ENCODE measurements at places on chromosomes 16 and 17.

GRCh38 chr17:66654106-66654740 is 180.7 kb upstream of the CACNG5 start:
- DNase-seq: no peak

- DNase-seq: no peak
These were observed 114.7 kb downstream of the ANKRD11 start for GRCh38 chr16:89375686-89376085.

DNA sequence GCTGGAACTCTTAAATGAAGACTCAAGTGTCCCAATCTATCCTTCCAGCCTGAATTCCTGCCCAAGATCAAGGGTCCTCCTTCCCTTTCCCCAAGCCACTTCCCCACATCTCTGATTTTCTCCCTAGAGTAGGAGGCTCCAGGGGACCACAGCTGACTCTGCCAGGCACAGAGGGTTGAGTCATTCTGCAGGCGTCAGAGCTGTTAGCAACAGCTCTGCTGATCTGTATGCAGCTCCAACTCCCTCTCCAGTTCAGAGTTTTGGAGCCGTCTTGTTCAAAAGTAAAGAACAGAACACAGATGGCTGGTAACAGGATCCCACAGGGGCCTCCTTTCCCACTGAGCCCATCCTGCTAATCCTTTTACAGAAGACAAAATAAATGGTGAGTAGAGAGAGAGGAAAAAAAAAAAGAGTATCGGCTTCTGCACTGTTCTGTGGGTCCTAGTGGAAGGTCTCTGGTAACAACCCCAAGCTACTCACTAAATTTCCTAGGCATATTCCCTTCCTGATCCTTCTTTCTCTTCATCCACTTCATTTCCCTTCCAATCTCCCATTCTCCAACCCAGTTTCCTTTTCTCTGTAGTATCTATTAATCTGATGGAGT is 13.4 kb upstream of the TAOK1 start:
- no peak for DNase-seq

DNA sequence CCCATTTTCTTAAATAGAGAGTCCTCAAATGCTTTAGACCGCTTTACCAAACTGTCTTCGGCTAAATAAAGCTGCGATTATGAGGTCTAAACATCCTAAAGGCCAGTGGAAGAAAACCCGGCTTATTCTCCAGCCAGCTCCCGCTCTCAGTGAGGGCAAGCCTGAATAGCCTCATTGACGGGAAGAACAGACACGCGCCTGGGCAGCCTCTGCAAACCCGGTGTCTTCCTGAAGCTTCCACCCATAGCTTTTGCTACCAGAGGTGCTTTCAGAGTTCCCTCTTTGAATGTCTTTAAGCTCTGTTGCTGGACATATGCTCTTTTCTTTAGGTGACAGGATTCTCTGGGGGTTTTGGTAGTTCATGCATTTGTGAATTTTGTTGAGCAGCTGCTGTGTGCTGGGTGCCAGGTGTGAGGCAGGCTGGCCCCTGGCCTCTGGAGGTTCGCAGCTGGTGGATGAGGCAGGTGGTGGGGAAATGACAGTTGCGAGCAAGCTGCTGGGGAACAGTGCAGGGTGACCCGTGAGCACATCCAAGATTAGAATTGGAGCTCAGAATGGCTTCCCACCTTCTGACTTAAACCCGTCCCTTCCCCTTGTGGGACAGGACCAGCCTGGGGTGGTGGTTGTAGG is 44.7 kb downstream of the CRISPLD2 start:
- DNase-seq: no peak

- DNase-seq: no peak
These were observed 313.1 kb downstream of the MAF start for GRCh38 chr16:79287424-79287917.

DNA sequence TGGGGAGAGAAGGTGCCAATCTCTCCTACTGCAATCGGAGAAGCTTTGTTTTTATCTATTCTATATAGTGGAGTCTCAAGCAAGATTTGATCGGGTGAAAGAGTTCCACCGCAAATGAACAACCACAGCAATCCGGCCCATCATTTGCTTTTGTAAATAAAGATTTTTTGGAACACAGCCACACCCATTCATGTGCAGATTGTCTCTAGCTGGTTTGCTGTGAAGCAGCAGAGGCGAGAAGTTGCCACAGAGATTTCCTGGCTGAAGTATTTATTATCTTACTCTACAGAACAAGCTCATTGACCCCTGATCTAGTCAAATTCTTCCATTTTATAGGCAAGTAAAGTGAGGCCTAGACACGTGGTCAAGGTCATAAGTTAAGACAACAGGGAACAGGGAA is 195.5 kb upstream of the TNRC6C start:
- no peak for DNase-seq

GRCh38 chr17:50460831-50461526 is 7.7 kb downstream of the CHAD start:
- DNase-seq: no peak

DNA sequence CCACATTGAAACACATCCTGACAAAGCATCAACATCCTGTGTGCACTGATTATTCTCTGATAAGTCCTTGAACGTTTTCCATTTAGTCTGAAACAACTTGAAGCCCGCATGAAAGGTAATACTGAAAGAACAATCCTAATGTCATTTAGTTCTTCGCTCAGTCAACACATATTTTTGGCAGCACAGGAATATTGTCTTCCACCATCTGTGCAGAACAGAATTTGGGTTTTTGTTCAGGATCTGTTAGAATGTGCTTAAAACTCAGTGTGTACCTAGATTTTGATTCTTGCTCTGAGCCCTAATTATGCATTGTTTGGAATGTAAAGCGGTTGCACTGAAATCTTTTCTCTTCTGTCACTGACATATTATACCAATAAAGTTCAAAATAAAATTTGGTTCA is 1036.6 kb downstream of the CDH11 start:
- no peak for DNase-seq

DNA sequence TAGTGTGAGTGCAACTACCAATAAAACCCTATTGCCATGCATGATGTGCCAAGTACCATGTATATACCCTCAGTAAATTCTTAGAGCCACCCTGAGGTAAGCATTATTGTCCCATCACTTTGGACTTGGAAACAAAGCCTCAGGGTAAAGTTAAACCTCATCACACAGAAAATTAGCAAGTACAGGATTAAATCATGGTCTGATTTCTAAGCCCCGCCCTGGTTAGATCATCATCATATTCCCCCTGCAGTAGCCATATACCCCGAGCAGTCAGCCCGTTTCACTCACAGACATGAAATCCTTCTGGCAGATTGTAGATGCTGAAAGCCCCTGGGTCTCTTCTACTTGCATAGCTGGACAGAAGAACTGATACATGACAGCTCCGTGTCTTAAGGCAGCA is 4.8 kb downstream of the ZP2 start:
- DNase-seq: no peak

DNA sequence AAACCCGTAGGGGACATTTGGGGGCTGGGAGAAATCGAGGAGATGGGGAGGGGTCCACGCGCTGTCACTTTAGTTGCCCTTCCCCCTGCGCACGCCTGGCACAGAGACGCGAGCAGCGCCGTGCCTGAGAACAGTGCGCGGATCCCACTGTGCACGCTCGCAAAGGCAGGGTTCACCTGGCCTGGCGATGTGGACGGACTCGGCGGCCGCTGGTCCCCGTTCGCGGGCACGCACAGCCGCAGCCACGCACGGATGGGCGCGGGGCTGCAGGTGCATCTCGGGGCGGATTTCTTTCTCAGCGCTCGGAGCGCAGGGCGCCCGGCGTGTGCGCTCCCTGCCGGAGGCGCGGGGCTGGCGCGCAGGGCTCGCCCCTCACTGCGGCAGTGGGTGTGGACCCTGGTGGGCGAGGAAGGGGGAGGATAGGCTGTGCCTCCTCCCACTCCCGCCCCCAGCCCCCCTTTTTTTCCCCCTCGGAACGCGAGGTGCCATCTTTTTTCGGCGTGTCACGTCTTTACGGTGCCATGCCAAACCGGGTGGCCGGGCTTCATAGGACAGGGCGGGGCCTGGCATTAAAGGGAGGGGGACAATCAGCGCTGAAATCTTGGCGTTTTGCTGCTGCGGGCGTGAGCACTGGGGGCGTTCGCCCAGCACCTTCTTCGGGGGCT is 1.1 kb downstream of the MAPT start:
- peak; percentile 22 for DNase-seq

DNA sequence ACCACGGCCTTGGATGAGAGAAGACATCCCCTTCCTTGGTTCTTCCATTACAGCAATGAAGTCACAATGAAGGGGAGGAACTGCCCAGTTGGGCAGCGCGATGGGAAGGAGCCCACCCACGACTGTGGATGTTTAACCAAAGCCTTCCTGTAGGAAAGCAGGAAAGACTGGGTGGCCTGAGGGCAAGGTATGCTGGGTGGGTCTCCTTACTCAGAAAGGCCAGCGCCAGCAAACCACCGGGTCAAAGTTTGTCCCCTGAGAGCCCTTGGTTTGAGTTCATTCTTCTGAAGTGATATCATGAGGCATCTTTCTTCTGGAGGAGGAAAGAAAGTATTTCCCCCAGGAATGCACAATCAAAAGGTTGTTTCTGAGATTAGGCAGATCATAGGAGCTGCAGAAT is 105.2 kb downstream of the C16orf95 start:
- DNase-seq: no peak

GRCh38 chr17:80694992-80695912 is 150.6 kb downstream of the RPTOR start:
- no peak for DNase-seq

GRCh38 chr16:22075043-22075757 is 17.1 kb upstream of the VWA3A start:
- no peak for DNase-seq

DNA sequence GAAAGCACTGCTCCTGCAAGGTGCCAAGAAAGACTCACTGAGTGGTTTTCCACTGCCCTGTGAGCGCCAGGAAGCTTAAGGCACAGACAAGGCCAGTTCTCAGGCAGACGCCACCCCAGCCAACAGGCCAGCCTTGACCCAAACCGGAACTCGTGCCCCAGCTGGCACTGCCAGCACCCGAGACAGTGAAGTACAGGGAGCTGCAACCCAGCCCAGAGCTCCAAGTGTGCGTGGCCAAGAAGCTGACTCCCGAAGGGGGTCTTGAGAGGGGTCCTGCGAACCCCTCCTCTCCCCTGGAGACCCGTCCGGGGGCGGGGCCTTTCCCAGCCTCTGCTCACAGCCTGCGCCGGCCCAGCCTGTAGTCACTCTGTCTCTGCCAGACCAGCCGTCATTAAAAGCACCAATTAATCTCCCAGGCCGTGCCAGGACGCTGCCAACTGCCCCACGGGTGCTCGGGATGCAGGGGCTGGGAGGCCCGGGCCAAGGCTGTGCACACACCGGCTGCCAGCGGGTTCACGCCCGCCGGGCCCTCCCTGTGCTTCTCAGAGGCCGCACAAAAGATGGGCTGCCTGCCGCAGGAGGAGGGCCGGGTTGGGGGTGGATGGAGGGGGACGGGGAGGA is 4.4 kb upstream of the SOX8 start:
- DNase-seq: no peak

GRCh38 chr17:42922294-42922693 is 21.7 kb downstream of the G6PC1 start:
- no peak for DNase-seq

- DNase-seq: no peak
These were observed 633 bp downstream of the ZNF843 start for GRCh38 chr16:31441956-31442355.

- no peak for DNase-seq
These were observed 138.5 kb downstream of the WSCD1 start for GRCh38 chr17:6208608-6209180.

DNA sequence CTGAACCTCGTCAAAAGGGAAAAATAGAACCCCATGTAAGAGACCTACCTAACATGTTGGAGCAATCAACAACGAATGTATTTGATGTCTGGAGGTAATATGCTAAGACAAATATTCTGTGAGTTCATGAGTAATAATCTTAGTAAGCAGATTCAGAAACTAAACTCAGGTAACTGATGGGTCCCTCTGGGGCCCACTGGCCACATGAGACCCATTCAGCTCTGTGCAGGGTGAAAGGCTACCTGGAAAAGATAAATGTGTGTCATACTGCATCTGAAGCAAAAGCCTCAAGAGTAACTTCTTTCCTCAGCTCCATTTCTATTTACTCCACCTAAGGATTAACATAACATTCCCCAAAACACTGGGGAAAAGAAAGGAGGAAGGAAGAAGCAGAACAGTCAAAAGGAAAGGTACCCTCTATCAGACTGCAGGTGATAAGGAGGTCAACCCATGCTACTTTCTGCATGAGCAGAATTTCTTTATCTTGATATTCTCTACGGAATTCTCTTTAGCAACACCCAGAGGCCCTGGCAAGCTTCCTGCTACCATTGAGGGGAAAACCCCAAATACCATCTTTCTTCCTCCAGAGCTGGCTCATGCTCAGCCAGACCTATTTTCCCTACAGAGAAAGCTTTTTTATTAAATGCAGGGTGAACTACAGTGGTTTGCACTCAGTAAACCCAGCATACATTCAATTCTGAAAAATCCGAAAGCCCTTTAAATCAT is 37.7 kb upstream of the ABCA6 start:
- no peak for DNase-seq
